ENCODE measurements at places on chromosomes 13 and 19.

DNA sequence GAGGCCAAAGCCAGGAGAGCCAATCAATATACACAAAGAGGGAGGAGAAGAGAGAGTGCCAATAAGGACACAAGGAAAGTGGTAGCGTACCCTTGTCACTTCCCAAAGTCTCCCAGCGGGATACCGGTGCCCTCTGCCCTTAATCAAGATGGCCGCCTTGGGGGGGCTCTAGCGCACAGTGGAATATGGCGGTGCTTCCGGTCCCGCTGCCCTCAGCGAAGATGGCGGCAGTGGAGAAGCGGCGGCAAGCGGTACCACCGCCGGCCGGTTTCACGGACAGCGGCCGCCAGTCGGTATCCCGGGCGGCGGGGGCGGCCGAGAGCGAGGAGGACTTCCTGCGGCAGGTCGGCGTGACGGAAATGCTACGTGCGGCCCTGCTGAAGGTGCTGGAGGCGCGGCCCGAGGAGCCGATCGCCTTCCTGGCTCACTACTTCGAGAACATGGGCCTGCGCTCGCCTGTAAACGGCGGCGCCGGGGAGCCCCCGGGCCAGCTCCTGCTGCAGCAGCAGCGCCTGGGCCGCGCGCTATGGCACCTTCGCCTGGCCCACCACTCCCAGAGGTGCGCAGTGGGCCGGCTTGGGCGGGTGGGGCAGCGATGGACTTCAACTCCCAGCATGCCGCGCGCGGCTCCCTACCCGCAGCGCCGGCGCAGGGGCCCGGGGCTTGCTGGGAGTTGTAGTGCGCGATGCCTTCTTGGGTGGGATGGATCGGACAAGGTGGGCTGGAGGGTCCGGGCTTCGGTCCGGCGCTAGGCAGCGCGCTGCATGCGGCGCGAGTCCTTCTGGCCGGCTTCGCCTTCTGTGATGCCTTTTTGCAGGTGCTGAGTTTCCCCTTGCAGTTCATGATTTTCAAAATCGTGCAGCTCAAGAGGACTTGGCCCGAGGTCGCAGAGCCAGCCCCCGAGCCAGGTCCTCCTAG, at the start of gene TPGS1:
Gene TPGS1 (plus strand): TSS at position 212 of the 918 bp plus-strand sequence. CDS start 10 bp downstream, at position 222.
- peaks cover 37% of the 10 kb centered on the region for H3K4me1 ChIP-seq
- DNase-seq, result peak; percentile 50
- H3K36me3 ChIP-seq, result peaks cover 26% of the 10 kb centered on the region

DNA sequence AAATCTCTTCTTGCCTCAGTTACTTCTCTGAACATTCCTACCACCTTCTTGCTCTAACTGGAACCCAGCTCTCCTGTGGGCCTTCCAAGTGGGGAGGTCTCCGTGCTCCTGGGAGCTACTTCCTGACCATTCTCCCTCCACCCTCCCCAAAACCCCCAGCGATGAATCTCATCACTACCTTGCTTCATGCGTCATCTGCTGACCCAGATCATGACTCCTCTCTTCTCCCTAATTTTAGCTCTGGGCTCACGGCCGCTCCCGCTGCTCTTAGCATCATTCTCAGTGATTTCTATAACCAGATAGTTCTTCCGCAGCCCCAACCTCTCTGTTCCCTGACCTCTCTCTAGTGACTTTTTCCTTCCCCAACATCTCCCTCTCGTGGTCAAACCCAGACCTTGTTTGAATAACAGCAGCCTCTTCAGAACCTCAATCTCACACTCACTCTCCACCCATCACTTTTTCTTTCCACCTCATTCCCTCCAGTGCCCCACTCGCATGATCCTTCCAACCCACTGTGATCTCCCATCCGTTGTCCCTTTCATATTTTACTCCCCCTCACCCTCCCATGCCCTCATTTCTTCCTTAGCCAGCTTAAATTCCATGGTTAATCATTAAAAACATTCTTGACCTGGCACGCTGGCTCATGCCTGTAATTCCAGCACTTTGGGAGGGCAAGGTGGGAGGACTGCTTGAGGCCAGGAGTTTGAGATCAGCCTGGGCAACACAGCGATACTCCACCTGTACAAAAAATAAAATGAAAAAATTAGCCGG, 21.8 kb downstream of the MRPS12 start:
- H3K27ac ChIP-seq, result no peak overlapping the region
- peaks cover 2% of the 10 kb centered on the region for H3K36me3 ChIP-seq
- peaks cover 24% of the 10 kb centered on the region for H3K27me3 ChIP-seq
- H3K4me1 ChIP-seq, result peaks cover 13% of the 10 kb centered on the region
- no peak overlapping the region for H3K4me3 ChIP-seq

DNA sequence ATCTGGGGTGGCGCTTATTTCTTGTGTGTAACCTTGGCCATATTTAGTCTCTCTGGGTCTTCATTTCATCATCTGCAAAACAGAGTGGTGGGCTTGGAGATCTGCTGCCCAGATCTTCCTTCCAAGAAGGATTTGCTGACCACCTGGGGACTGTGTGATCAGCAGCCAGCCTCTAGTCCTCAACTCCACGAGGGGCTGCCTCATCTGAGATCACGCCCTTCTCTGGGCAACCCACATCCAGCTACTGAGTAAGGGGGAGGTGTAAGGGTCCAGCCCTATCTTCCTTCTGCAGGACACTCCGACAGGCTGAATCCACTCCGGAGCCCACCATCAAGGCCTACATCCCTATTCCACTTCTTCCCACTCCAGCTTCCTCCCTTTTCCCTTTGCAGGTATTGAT, 57.9 kb downstream of the CHST8 start:
- H3K27ac ChIP-seq, result no peak overlapping the region
- H3K4me1 ChIP-seq, result no peaks in the 10 kb centered on the region
- no peak for DNase-seq
- no peaks in the 10 kb centered on the region for H3K36me3 ChIP-seq
- H3K27me3 ChIP-seq, result peaks cover 61% of the 10 kb centered on the region

- H3K4me3 ChIP-seq, result no peak overlapping the region
- peaks cover 14% of the 10 kb centered on the region for H3K36me3 ChIP-seq
- no peak overlapping the region for H3K27ac ChIP-seq
Observed at GRCh38 chr19:3619631-3620012, 7.0 kb downstream of the CACTIN start.

GRCh38 chr13:44842158-44842557, 147.1 kb downstream of the NUFIP1 start:
- no peak overlapping the region for H3K27ac ChIP-seq
- H3K4me1 ChIP-seq, result no peaks in the 10 kb centered on the region
- no peaks in the 10 kb centered on the region for H3K36me3 ChIP-seq
- peaks cover 6% of the 10 kb centered on the region for H3K27me3 ChIP-seq

DNA sequence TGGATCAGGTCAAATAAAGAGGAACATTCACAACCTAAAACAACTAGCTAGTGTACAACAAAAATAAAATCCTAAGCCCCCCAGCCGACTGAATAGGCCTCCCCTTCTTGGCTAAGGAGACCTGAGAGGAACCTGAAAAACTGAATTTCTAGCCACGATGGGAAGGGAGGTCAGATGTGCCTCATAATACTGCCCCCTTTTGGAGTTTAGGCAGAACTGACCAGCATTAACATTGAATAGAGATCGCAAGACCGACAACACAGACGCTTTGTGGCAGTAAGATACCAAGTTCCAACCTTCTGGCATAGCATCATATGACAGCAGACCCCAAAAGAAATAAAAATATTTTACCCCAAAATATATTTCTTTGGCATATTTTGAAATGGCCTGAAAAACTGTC, 15.9 kb downstream of the CBY2 start:
- no peaks in the 10 kb centered on the region for H3K4me1 ChIP-seq
- peaks cover 23% of the 10 kb centered on the region for H3K27me3 ChIP-seq
- H3K36me3 ChIP-seq, result no peaks in the 10 kb centered on the region
- no peak for DNase-seq
- no peak overlapping the region for H3K4me3 ChIP-seq

DNA sequence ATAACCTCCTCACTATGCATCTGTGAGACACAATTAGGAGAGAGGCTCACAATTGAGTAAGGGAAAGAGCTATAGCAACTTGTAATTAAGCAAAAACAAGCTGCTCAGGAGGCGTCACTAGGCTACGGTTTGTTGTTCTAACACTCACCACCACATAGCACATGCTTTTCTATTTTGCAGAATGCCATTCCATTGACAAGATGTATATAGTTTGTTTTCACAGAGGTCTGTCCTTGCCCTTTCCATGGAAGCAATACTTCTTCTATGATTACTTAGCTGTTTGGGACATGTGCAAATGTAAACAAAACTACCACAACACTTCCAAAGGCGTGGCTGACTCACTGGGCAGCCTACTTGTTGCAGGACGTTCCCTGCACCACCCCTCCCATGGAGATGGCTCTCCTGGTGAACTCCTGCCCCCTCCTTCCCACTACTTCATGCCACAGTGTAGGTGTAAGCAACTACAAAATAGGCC, 33.9 kb upstream of the FAM216B start:
- H3K36me3 ChIP-seq, result no peaks in the 10 kb centered on the region
- no peak for DNase-seq
- H3K27ac ChIP-seq, result no peak overlapping the region
- H3K4me1 ChIP-seq, result no peaks in the 10 kb centered on the region

- no peak overlapping the region for H3K4me3 ChIP-seq
- no peak overlapping the region for H3K27ac ChIP-seq
- peaks cover 11% of the 10 kb centered on the region for H3K4me1 ChIP-seq
- DNase-seq, result no peak
Observed at GRCh38 chr19:31223740-31224534, 125.3 kb downstream of the TSHZ3 start.

GRCh38 chr19:6047256-6047655, 63.0 kb downstream of the RFX2 start:
- H3K4me3 ChIP-seq, result no peak overlapping the region
- no peak overlapping the region for H3K27ac ChIP-seq
- H3K4me1 ChIP-seq, result peaks cover 5% of the 10 kb centered on the region
- no peak for DNase-seq

- H3K4me1 ChIP-seq, result no peaks in the 10 kb centered on the region
- DNase-seq, result no peak
- H3K36me3 ChIP-seq, result peaks cover 2% of the 10 kb centered on the region
- H3K27ac ChIP-seq, result no peak overlapping the region
Observed at GRCh38 chr19:3879656-3880055, 829 bp upstream of the ATCAY start.

DNA sequence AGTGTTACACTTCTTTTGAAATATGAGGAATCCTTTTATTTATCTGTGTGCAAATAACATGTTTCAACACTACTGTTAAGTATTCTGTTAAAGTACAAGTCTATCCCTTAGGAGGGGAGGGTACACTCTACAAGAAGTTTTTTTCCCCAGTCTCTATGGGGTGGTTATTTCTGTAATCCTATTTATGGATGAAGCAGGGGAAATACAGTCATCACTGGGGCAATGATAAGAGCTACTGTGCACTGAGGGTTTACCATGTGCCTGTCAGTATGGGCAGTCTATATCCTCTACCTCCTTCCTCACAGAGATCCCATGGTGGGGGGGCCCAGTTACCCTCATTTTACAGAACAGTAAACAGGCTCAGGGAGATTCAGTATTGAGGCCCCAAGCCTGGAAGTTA, 16.6 kb upstream of the TRIM13 start:
- no peaks in the 10 kb centered on the region for H3K36me3 ChIP-seq
- DNase-seq, result no peak
- H3K4me3 ChIP-seq, result no peak overlapping the region
- no peak overlapping the region for H3K27ac ChIP-seq
- no peaks in the 10 kb centered on the region for H3K4me1 ChIP-seq

DNA sequence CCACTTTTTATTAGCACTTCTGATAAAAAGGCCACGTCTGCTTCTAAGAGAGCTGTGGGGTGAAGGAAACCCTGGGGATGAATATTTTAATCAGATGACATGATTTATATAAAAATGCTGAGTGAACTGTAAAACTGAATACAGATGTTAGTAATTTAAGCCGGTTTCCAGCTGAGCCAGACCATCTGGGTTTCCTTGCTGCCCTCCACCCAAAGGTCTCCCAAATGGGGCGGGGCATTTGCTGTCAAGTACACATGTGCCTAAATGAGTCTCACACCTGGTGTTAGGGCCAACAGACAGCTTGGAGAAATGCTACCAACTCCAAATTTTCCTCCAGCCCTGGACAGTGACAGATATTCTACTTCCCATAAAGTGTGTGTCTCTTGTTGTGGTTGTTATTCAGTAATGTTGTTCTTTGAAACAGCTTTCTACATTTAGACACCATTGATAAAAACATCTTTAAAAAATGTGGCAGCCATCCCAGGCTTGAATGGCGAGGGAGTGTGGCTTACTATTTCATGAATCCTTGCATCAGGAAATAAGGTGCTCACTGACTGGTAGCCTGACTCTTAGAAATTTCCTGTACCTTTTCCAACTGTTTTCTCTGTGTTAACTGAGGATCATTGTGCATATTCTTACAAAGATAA, 350.4 kb downstream of the MTUS2 start:
- no peak for DNase-seq
- no peak overlapping the region for H3K4me3 ChIP-seq
- H3K4me1 ChIP-seq, result no peaks in the 10 kb centered on the region
- no peaks in the 10 kb centered on the region for H3K36me3 ChIP-seq
- H3K27me3 ChIP-seq, result no peaks in the 10 kb centered on the region
- H3K27ac ChIP-seq, result no peak overlapping the region

DNA sequence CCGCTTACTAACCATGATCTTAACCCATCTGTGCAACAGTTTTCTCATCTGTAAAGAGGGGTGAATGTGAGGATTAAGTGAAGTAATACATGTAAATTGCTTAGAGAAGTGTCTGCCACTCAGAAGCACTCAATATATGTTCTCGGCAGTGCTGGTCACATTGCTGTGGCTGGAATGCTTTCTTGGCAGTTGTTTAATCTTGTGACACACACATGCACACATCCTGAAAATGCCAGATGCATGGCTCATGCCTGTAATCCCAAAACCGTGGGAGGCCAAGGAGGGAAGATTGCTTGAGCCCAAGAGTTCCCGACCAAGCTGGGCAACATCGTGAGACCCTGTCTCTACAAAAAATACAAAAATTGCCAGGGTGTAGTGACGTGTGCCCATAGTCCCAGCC, 4.9 kb upstream of the DMKN start:
- no peaks in the 10 kb centered on the region for H3K4me1 ChIP-seq
- H3K36me3 ChIP-seq, result no peaks in the 10 kb centered on the region
- H3K27ac ChIP-seq, result no peak overlapping the region
- no peak for DNase-seq
- H3K4me3 ChIP-seq, result no peak overlapping the region

GRCh38 chr19:10677751-10678150, 23.5 kb upstream of the QTRT1 start:
- H3K27me3 ChIP-seq, result no peaks in the 10 kb centered on the region
- no peak overlapping the region for H3K4me3 ChIP-seq
- H3K27ac ChIP-seq, result peak overlapping the region; percentile 84
- DNase-seq, result no peak
- no peaks in the 10 kb centered on the region for H3K4me1 ChIP-seq

GRCh38 chr19:35757749-35758608, at the start of gene PROSER3:
Gene PROSER3, plus strand, starts transcription at chr19:35758176. Its CDS starts 40 bp downstream, at chr19:35758216.
- no peaks in the 10 kb centered on the region for H3K27me3 ChIP-seq
- peaks cover 14% of the 10 kb centered on the region for H3K4me1 ChIP-seq
- DNase-seq, result peak; percentile 99
- H3K27ac ChIP-seq, result peak within 1 kb of the TSS; percentile 94
- peak within 1 kb of the TSS; percentile 93 for H3K4me3 ChIP-seq
- peaks cover 13% of the 10 kb centered on the region for H3K36me3 ChIP-seq

DNA sequence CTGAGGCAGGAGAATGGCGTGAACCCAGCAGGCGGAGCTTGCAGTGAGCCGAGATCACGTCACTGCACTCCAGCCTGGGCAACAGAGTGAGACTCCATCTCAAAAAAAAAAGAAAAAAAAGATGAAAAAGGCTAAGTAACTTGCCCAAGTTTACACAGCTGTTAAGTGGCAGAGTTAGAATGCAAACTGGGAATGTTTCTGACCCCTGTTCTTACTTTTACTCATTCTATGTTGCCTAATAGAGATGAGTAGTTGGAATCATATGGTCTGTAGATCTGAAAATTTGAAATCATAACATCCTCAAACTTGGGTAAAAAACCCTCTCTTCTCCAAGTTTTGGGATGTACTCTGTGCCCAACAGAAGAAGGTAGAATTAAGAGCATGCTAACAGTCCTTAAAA, 235.8 kb upstream of the RFC3 start:
- no peaks in the 10 kb centered on the region for H3K4me1 ChIP-seq
- no peak overlapping the region for H3K4me3 ChIP-seq
- no peaks in the 10 kb centered on the region for H3K36me3 ChIP-seq
- no peak overlapping the region for H3K27ac ChIP-seq
- peaks cover 18% of the 10 kb centered on the region for H3K27me3 ChIP-seq
